ENCODE measurements at places on chromosomes 4 and X. TPM values are rescaled to one million over a fixed set of nuclear protein-coding genes. Genes with fewer than 3 reads are reported as not detected.

UGT2A1 gene
- polyA plus RNA-seq: not detected

ZNF711 gene
- polyA plus RNA-seq: 12.2 TPM

ARMCX6 gene
- polyA plus RNA-seq: 27.0 TPM

NPY1R gene
- polyA plus RNA-seq: 3.8 TPM
